Fibroblast of skin of right biceps (primary cell): ENCODE measurements at places on chromosomes 3 and 15.

GRCh38 chr15:50134524-50135024 is 15.5 kb upstream of the ATP8B4 start:
- peak; percentile 7 for DNase-seq

- DNase-seq: peak; percentile 17
These were observed 243.3 kb downstream of the FAM43A start for GRCh38 chr3:194928831-194929577.

DNA sequence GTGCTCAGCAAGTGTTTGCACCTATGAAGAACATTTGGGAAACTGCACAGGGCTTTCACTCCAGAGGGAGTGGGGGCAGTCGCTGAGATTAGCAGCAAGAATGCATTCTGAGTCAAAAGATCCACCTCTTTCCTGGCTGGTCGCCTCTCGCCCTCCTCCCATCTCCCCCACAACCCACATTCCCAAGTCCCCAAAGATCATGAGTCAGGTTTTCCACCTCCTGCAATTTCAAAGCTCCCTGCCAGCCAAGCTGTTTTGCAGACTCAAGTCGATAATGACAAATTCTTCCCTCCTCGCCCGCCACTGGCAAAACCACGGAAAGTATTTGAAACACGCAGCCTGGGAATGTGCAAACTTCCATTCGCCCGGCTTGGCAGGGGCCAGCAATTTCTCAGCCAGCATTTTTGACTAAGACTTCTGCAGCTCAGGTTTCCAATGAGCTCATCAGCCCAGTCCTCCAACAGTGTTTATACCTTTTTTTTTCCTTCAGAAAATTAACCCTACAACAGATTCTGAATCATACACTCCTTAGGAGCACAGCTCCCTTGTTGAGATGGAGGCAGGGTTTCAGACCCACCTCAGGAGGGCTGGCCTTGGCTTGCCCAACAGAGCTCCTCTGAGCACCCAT is 181.4 kb downstream of the SMAD6 start:
- peak; percentile 100 for DNase-seq

DNA sequence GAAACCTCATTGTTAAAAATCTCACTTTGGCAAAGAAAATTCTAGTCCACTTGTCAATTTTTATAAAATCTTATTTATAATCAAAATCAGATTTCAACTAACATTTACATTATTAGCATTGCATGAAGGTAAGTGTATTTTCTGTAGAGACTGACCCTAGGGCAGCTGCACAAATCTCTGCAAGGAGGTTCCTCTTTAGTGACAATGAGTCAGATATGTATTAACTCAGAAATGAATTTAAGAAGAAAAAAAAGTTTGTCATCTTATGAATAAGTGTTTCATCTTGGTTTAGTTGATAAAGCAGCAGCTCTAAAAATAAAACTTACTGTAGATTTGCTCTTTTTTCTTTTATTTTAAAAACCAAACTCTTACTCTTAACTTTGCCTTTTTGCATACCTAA is 9.0 kb upstream of the GNB4 start:
- DNase-seq: no peak

GRCh38 chr15:51793521-51794305 is 35.7 kb upstream of the TMOD3 start:
- no peak for DNase-seq

- DNase-seq: peak; percentile 54
These were observed 5.7 kb downstream of the ESYT3 start for GRCh38 chr3:138440121-138440521.

- DNase-seq: no peak
These were observed 255.8 kb downstream of the SLCO3A1 start for GRCh38 chr15:92109191-92109873.

GRCh38 chr3:114155370-114155821 is 23.5 kb downstream of the DRD3 start:
- peak; percentile 22 for DNase-seq

- no peak for DNase-seq
These were observed 46.0 kb downstream of the CA12 start for GRCh38 chr15:63335543-63336240.

DNA sequence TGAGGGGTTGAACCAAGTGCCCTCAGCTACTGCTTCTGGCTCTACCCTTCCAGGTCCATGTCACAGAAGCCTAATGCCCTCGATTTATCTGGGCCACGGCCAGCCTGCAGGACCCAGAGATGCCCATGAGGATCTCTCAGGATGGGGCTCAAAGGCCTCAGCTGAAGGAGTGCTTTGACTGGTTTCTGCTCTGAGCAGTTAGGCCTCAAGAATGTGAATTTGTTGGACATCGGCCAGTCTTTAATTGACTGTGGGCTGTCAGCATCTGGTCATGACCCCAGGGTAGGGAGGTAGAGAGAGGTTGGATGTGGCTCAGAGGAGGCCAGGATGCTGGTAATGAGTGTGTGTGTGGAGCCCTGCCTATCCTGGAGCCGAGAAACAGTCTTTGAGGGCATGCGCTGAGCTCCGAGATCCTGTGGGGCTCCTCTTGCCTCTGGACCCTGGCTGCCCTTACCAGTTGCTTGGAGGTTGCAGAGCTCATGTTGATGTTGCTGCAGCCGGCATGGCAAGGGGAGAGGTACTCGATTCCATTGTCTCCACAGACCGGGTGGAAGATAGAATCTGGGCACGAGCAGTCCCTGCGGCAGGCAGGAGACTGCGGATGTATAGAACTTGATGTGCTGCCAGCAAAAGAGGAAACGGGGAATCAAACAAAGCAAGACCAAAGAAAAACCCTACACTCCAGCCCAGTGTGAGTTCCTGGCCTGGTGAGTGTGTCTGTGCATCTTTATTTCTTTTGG is 49.1 kb upstream of the RAB6B start:
- DNase-seq: peak; percentile 96

DNA sequence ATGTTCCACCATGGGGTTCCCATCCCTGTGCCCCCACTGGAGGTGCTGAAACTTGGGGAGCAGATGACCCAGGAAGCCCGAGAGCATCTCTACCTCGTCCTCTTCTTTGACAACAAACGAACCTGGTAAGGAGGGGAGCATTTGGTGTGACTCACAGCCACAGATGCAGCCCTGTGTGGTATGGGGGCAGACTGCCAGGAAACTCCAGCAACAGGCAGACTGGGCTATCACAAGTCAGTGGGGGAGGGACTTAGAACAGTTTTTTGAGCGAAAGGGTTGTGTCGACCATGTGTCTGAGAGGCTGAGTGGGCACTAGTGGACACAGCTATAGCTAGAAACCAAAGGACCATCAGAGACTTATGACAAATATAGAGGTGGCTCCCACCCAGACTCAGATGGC is 3.4 kb upstream of the OGG1 start:
- DNase-seq: peak; percentile 80

- DNase-seq: no peak
These were observed 75.7 kb downstream of the LRRK1 start for GRCh38 chr15:100994597-100995446.

GRCh38 chr3:143035466-143036211 is 34.3 kb downstream of the U2SURP start:
- DNase-seq: no peak

- peak; percentile 36 for DNase-seq
These were observed 210.6 kb upstream of the ZPLD1 start for GRCh38 chr3:102224171-102224570.

DNA sequence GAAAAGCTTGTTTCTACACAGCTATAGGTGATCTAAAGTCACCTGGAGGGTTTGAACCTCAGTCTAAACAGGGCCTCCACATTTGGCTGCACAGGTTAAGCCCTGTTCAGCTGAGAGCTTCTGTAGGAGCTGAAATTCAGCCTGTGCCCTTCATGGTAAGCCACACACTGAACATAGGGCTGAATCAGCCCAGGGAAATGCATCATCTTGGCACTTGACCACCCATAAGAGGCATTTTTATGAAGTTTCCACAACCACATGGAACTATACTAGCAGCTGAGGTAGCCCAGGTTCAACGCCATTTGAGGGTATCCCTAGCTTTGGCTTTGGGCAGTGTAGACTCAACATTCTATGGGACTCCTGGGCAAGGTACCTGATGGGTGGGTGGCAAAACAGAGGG is 126.8 kb downstream of the FAM174B start:
- no peak for DNase-seq
